Upper lobe of right lung (tissue), 1 donor: ENCODE measurements at places on chromosomes 5 and 9. TPM values are rescaled to one million over a fixed set of nuclear protein-coding genes. Genes with fewer than 3 reads are reported as not detected.

DNA sequence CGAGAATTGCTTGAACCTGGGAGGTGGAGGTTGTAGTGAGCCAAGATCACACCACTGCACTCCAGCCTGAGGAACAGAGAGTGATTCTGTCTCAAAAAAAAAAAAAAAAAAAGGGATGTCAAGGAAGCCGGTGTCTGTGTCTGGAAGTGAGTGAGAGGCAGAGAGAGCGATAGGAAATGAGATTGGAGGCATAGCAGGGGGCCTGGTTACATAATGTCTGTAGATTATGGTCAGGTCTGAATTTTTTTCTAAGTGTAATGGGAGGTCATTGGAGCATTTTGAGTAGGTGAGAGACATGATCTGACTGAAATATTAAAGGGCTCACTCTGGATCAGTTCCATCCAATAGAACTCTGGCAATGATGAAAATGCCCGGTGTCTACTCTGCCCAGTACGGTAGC, 40.4 kb upstream of the CTNNA1 start:
- no peak overlapping the region for H3K4me3 ChIP-seq
- no peaks in the 10 kb centered on the region for H3K36me3 ChIP-seq
- no peaks in the 10 kb centered on the region for H3K27me3 ChIP-seq
- DNase-seq = no peak
- H3K4me1 ChIP-seq = no peaks in the 10 kb centered on the region

- H3K27ac ChIP-seq = peak overlapping the region; percentile 45
- no peak overlapping the region for H3K4me3 ChIP-seq
- no peak for DNase-seq
- H3K36me3 ChIP-seq = no peaks in the 10 kb centered on the region
- no peaks in the 10 kb centered on the region for H3K27me3 ChIP-seq
Observed at GRCh38 chr5:52727576-52727975, 60.1 kb upstream of the ITGA1 start.

DNA sequence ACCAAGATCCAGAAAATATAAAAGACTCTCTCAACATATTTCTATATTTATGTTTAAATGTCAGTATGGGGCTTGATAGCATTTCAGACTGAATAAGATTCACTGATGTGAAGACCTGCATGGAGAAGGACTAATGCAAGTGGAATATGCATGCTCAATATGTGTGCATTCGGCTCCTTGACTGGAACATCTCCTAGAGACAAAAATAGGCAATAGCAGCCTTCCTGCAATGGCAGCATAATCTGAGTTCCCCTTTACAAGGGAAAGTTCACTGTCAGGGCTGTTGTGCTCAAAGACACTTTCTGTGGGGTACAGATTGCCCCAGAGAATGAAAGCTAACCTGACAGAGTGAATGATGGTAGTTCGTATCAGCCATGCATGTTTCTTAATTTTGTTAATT, 42.4 kb downstream of the STARD4 start:
- H3K4me1 ChIP-seq = no peaks in the 10 kb centered on the region
- no peak overlapping the region for H3K4me3 ChIP-seq
- no peaks in the 10 kb centered on the region for H3K36me3 ChIP-seq
- H3K27me3 ChIP-seq = no peaks in the 10 kb centered on the region
- DNase-seq = no peak
- no peak overlapping the region for H3K27ac ChIP-seq

DNA sequence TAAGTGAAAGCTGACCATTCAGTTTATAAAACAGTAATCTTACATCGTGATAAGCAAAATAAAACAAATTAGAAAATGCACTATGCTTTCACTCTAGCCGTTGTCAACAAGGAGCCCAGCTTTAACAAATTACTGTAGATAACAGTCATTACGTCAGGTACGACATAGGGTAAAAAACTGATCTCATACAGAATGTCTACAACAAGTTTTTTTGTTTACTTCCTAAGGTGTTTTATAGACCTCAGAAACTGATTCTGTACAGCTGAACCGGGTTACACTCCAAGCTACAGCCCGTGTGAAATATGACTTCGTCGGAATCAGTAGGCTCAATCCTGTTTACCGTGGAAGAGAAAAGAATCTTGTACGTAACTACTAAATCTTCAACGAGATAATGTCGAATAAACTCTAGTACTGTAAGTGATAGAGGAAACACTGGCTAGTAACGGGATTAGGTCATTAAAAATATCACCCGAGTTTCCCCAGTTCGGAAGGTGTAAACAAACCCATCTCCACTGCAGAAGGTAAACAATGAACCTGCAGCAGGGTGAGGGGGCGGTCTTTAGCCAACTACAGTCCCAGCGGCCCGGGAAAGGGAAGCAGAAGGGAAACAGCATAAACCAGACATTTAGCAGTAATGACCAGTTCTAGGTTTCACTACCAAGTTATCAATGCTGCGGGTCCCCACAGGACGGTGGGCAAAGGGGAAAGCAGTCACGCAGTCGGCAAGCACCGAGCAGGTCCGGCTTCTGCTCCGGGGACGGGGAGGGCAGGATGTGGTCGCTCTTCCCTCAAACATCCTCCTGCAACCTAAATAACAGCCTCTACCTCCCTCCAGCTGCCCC, 1.1 kb downstream of the RICTOR start:
- H3K36me3 ChIP-seq = no peaks in the 10 kb centered on the region
- H3K27me3 ChIP-seq = no peaks in the 10 kb centered on the region
- peak; percentile 70 for DNase-seq
- peak overlapping the region; percentile 97 for H3K27ac ChIP-seq

DNA sequence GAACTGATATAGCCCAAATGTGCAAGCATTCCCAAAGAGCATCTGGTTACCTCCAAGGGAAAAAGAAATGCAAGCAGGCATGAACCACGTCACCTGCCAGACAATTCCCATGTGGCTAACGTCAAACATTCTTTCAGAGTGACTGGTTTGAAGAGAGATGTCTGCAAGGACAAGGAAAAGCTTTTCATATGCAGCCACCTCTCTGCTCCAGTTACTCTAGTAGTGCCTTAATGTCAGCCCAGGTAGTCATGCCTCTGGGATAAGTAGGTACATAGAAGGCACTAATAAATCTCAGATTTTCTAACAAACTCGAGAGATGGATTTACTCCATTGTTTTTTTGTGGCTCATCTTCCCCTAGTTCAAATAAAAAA, 96.8 kb upstream of the IFNK start:
- no peaks in the 10 kb centered on the region for H3K36me3 ChIP-seq
- no peak for DNase-seq
- no peak overlapping the region for H3K27ac ChIP-seq
- no peaks in the 10 kb centered on the region for H3K27me3 ChIP-seq

DNA sequence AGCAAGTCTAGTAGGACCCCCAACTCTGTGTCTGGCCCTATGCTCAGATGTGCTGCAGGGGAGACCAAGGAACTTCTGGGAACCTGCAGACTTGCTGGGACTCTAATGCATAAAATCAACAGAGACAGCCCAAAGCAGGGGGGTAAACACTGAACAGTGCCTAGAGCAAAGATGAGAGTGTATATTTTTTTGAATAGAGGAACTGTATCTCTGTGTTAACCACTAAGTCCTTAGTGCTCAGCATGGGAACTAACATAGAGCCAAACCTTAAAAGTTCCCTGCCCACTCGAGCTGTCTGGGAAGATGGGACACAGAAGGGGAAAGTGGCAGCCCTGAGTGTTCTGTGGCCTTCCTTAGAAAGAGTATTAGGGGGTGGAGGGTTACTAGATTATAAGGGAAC, 51.9 kb downstream of the C5orf15 start:
- H3K27me3 ChIP-seq = no peaks in the 10 kb centered on the region
- no peak overlapping the region for H3K27ac ChIP-seq
- no peak for DNase-seq
- no peak overlapping the region for H3K4me3 ChIP-seq

GRCh38 chr9:20426019-20426418, 196.3 kb downstream of the MLLT3 start:
- no peak overlapping the region for H3K4me3 ChIP-seq
- H3K27ac ChIP-seq = no peak overlapping the region
- H3K4me1 ChIP-seq = no peaks in the 10 kb centered on the region
- DNase-seq = no peak
- H3K27me3 ChIP-seq = no peaks in the 10 kb centered on the region

DNA sequence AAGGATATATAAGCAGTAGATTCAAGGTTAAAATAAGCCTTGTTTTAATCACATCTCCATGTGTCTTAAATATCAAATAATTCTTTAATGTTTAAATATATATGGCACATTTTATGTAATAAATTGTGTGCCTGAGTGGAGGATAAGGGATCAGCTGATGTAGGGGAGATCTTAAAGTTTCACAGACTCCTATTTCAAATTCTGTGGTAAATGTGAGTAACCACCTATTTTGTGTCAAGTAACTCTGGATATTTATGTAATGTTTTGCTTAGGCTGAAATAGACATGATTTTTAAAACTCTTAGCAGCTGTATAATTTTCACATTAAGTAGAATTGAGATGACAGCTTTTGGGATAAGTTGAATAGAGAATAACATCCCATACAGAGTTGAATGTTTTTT, 41.3 kb upstream of the ITGA2 start:
- no peak overlapping the region for H3K27ac ChIP-seq
- no peak overlapping the region for H3K4me3 ChIP-seq
- H3K27me3 ChIP-seq = no peaks in the 10 kb centered on the region
- H3K36me3 ChIP-seq = peaks cover 12% of the 10 kb centered on the region
- DNase-seq = no peak

GRCh38 chr5:158414333-158414762, 555.4 kb upstream of the CLINT1 start:
- H3K27me3 ChIP-seq = no peaks in the 10 kb centered on the region
- peaks cover 5% of the 10 kb centered on the region for H3K4me1 ChIP-seq
- no peak for DNase-seq
- H3K27ac ChIP-seq = no peak overlapping the region
- H3K36me3 ChIP-seq = no peaks in the 10 kb centered on the region

GRCh38 chr5:177195307-177195952, 61.9 kb downstream of the NSD1 start:
- H3K27ac ChIP-seq = no peak overlapping the region
- H3K36me3 ChIP-seq = peaks cover 75% of the 10 kb centered on the region
- no peaks in the 10 kb centered on the region for H3K27me3 ChIP-seq

- H3K27ac ChIP-seq = no peak overlapping the region
- peaks cover 67% of the 10 kb centered on the region for H3K27me3 ChIP-seq
- peaks cover 4% of the 10 kb centered on the region for H3K4me1 ChIP-seq
- DNase-seq = peak; percentile 57
- no peak overlapping the region for H3K4me3 ChIP-seq
- no peaks in the 10 kb centered on the region for H3K36me3 ChIP-seq
Observed at GRCh38 chr5:1667648-1668140, 131.9 kb downstream of the MRPL36 start.

DNA sequence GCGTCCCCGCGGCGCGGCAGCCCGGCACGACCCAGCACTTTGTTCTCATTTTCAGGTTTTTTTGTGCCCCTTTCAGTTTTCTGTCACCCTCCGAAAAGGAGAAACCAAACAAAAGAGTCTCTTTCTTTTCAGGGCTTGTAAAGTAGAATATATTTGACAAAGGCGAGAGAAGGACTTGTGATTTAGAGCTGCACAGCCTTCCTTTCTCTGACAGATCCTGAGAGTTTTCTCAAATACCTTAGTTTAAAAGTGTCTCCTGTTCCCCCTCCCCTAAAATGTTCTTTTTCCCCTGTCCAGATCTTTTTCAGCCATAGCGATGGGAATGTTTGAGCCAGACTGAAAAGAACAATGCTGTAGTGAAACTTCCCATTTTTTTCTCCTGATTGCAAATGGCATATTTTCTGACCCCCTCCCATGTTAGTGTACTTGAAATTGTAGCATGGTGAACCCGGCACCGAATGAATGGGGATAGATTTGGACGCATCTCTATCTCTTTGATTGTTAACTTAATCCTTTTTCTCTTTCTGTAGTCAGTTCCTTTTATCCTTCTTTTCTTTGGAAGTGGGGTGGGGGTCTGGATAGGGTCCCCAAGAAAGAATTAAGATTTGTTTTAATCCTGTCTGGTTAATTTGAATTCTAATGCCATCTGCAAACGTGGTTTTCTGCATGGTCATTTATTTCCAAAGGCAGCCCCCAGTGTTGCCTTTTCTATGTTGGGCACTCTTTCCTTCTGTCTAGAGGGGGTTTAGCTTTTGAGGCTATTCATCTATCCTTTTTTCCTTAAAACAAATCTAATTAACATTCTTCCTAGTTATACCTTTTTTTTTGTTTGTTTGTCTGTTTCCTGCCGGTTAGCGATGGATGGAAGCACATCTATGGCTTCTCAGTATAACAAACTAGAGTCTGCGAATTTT, 2.2 kb downstream of the ZSWIM6 start:
- H3K27me3 ChIP-seq = no peaks in the 10 kb centered on the region
- H3K36me3 ChIP-seq = no peaks in the 10 kb centered on the region
- peak overlapping the region; percentile 78 for H3K27ac ChIP-seq

GRCh38 chr9:9901624-9902023, 711.2 kb downstream of the PTPRD start:
- H3K27me3 ChIP-seq = no peaks in the 10 kb centered on the region
- H3K27ac ChIP-seq = no peak overlapping the region
- H3K36me3 ChIP-seq = no peaks in the 10 kb centered on the region
- no peak for DNase-seq

DNA sequence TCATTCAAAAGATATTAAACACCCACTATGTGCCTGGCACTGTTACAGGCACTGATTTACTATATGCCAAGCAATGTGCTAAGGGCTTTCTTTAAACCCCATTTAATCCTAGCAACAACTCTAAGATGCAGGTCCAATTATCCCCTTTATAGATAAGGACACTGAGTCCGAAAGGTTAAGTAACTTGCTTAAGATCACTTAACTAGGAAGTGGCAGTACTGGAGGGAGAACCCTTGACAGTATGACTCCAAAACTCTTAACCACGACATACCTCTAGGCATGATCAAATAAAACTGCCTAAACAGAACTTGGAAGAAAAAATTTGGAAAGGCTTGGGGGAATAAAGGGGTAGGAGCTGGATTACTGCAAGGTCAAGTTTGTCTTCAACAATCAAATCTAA, 1.7 kb downstream of the RAB14 start:
- H3K36me3 ChIP-seq = no peaks in the 10 kb centered on the region
- H3K27ac ChIP-seq = peak overlapping the region; percentile 93
- H3K4me3 ChIP-seq = peak overlapping the region; percentile 88
- no peak for DNase-seq

- H3K4me3 ChIP-seq = no peak overlapping the region
- H3K27me3 ChIP-seq = no peaks in the 10 kb centered on the region
- no peak overlapping the region for H3K27ac ChIP-seq
- H3K36me3 ChIP-seq = no peaks in the 10 kb centered on the region
Observed at GRCh38 chr5:145465474-145466263, 369.5 kb downstream of the PRELID2 start.

The FGF1 gene
- 1.8 TPM for total RNA-seq

The PCDHGB1 gene
- 2.0 TPM for total RNA-seq

The PCDHB9 gene
- 2.5 TPM for total RNA-seq

The TAL2 gene
- not detected for total RNA-seq

The CDX1 gene
- not detected for total RNA-seq

The AFF4 gene
- total RNA-seq = 76.9 TPM

The CDH6 gene
- total RNA-seq = 9.4 TPM

The SLC31A2 gene
- 46.9 TPM for total RNA-seq

The CCL21 gene
- total RNA-seq = 37.7 TPM

The SPATA31C1 gene
- not detected for total RNA-seq

The ELOVL7 gene
- 8.2 TPM for total RNA-seq

The CER1 gene
- not detected for total RNA-seq

The PCDHA7 gene
- 0.35 TPM for total RNA-seq

The ZFP2 gene
- total RNA-seq = 2.1 TPM
